ENCODE measurements at places on chromosomes 11 and 22. TPM values are rescaled to one million over a fixed set of nuclear protein-coding genes. Genes with fewer than 3 reads are reported as not detected.

POTEH gene
- 0.12 TPM for polyA plus RNA-seq

DNA sequence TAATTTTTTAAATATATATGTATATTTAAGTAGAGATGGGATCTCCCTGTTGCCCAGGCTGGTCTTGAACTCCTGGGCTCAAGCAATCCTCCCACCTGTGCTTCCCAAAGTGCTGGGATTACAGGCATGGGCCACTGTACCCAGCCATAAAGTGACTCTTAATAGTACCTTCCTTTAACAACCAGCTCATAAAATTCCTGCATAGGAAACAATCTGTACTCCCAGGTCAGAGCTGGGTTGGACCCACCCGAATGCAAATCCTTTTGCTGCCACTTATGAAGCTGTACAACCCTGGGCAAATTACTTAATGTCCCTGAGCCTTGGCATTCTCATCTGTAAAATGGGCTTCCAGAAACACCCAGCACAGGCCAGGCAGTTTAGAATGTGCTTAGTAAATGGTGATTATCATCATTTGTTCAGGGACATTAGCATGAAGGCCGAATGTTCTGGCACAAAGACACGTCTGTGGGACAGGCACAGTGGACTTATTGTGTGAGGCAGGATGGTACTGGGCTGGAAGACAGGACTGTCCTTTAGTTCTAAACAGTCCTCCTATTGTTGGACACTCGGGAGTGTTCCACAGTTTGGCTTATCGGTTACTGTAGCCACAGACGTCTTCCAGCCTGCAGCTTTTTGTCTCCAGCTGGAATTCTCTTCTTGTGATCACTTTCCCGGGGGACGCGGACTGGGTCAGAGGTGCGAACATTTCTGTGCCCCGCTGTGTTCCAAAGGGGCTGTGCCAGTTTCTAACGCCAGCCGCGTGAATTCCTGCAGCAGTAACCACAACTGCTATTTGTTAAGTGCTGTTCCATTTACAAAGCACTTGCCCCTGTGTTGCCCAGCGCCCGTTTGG lies 6.0 kb downstream of the PDXP start:
- no peak for DNase-seq

DNA sequence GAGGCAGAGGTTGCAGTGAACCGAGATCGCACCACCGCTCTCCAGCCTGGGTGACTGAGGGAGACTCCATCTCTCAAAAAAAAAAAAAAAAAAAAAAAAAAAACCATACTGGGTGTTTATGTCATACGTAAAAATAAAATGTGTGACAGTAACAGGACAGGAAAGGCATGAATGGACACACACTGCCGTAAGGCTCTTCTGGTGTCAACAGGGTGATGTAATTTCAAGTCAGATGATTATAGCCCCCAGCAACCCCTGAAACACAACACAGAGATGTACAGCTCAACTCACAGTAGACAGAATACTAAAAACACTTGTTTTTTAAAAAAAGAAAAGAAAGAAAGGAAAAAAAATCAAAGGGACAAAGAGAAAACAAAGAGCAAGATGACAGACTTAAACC lies 22.2 kb downstream of the SBF1 start:
- DNase-seq = no peak

DNA sequence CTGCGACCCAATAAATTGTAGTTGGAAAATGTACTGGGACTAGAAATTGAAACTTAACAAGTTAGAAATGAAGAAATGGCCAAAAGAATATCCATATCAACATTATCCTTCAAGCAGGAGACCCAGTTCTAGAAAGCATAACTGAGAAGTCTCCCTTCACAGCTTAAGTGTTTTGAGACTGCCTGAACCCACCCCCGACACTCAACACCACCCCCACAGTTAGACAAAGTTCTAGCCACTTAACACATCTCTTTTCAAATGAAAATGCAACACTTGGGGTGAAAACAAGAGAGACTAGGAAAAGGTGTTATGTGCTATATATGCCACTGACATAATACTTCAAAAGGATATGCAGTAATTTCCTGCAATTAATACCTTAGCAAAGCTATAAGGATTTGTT lies 184.5 kb downstream of the SOX6 start:
- DNase-seq = no peak

TMEM45B gene
- 0.35 TPM for polyA plus RNA-seq

DNA sequence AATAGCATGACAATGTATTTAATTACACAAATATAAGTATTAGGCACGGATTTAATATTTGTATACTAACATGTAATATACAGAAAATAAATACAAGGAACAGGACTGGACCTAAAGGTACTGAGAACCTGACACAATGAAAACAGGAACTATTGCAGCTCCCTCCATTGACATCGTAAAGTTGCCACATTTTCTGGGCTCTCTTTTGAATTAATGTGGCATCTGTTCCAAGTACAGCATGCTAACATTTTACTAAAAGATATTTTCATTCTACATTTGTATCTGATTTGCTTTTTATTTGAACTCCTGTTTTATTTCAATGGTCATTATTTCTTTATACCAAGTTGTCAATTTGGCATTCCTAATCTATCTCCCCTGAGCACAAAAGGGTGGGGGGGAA lies 15.3 kb downstream of the PHF21A start:
- DNase-seq = no peak

GRCh38 chr11:64146036-64146955 lies 19.6 kb downstream of the MACROD1 start:
- DNase-seq = no peak

IGSF22 gene
- 8.4 TPM for polyA plus RNA-seq

- no peak for DNase-seq
Measured at GRCh38 chr22:24563246-24563645, 7.4 kb downstream of the SNRPD3 start.

LUZP2 gene
- 0.61 TPM for polyA plus RNA-seq

- peak; percentile 73 for DNase-seq
Measured at GRCh38 chr22:37752189-37753087, 55.3 kb upstream of the GCAT start.

- DNase-seq = no peak
Measured at GRCh38 chr22:50726643-50727340, 11.2 kb upstream of the ACR start.

CD6 gene
- polyA plus RNA-seq = 0.86 TPM

GRCh38 chr11:126101930-126102283 lies 39.2 kb upstream of the CDON start:
- DNase-seq = no peak

SULT4A1 gene
- 2.8 TPM for polyA plus RNA-seq

DNA sequence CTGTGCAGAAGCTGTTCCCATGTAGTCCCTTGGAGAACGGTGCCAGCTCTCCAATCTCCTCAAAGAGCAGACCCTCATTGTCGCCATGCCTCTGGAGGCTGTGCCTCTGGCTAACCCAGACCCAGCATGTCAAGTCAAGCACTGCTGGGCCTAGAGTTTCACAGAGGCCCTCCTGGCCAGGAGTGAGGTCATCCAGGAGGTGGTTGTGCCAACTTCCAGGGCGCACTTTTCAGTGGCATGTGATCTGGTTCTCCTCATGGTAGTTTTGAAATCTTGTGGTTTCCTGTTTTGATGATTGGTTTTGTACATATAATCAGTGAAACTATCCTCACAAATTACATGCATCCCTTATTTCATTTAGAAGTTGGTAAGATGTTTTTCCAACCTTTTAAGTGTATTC lies 78.9 kb downstream of the PPFIBP2 start:
- DNase-seq = no peak

CCND1 gene
- polyA plus RNA-seq = 76.6 TPM

GRCh38 chr22:36384766-36385481 lies 2.8 kb downstream of the MYH9 start:
- no peak for DNase-seq

- no peak for DNase-seq
Measured at GRCh38 chr11:95605271-95605940, 184.2 kb downstream of the FAM76B start.

DNA sequence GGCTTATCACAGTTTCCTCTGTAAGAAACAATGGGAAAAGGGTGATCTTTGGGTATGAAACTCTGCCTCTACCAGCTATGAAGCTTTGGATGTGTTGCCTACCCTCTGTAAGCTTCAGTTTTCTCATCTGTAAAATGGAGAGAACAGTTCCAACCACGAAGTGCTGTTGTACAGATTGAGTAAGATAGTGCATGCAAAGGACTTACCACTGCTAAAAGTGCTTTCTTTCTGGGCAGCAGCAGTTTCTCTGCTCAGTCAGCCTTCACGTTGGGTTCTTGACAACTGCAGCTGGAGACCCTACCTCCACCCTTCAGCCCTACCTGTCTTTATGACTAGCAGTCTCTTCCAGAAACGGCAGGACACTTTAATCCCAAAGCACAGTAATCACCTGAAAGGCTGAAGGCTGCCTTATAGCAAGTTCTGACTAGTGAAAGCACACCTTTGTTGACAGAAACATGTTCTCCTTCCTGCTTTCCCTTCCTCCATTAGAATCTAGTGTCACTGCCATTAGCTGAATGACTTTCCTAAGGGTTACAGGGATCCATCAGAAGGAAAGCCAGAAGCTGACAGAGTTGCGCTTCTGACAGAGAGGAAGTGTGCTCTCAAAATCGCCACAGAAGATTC lies 91.4 kb downstream of the RPL27A start:
- DNase-seq = no peak

GRCh38 chr11:78228467-78228866 lies 39.7 kb downstream of the USP35 start:
- peak; percentile 52 for DNase-seq

- no peak for DNase-seq
Measured at GRCh38 chr11:1930462-1930830, 10.9 kb downstream of the TNNT3 start.

DNA sequence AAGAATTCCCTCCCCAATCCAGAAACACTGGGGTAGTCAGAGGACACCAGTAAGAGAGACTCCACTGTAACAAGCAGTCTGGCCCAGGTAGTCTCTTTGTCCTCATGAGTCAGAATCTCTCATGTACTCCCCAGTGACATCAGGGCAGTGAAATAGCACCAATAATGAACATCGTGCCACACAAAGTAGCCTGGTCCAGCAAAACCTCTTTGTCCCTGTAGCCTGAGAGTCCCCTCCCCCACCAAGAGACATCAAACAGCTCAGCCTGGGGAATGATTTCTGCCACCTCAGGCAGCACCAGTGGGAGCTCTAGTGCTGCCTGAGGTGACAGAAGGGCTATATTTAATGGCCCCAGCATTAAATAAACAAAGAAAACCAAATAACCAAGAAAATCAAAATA lies 88.1 kb downstream of the SBF2 start:
- DNase-seq = no peak

TMEM121B gene
- 5.0 TPM for polyA plus RNA-seq

HEPACAM gene
- polyA plus RNA-seq = not detected

DNA sequence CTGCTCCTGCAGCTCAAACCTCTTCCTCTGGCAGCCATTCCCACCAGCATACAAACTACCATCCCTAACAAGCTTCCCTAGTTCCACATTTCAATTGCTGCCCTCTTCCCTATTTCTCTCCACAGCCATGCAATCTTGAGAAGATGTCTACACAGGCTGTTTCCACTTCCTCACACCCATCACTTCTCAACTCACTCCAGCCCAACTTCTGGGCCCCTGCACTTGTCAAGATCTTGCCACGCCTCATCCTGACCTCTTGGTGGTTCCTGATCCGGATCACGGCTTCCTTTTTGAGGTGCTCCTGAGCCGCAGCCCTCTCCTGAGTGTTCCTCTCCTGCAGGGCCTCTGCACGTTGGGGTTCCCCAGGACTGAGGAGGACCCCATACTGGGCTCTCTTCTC lies 22.6 kb downstream of the RPL27A start:
- DNase-seq = no peak

GRCh38 chr22:45638197-45638596 lies 33.4 kb upstream of the ATXN10 start:
- DNase-seq = no peak

NPAS4 gene
- polyA plus RNA-seq = 0.24 TPM

FOLH1 gene
- polyA plus RNA-seq = 1.6 TPM

KLHL35 gene
- 12.4 TPM for polyA plus RNA-seq

ARRB1 gene
- polyA plus RNA-seq = not detected

DERL3 gene
- polyA plus RNA-seq = 1.4 TPM

DEPDC7 gene
- polyA plus RNA-seq = 15.0 TPM

DNA sequence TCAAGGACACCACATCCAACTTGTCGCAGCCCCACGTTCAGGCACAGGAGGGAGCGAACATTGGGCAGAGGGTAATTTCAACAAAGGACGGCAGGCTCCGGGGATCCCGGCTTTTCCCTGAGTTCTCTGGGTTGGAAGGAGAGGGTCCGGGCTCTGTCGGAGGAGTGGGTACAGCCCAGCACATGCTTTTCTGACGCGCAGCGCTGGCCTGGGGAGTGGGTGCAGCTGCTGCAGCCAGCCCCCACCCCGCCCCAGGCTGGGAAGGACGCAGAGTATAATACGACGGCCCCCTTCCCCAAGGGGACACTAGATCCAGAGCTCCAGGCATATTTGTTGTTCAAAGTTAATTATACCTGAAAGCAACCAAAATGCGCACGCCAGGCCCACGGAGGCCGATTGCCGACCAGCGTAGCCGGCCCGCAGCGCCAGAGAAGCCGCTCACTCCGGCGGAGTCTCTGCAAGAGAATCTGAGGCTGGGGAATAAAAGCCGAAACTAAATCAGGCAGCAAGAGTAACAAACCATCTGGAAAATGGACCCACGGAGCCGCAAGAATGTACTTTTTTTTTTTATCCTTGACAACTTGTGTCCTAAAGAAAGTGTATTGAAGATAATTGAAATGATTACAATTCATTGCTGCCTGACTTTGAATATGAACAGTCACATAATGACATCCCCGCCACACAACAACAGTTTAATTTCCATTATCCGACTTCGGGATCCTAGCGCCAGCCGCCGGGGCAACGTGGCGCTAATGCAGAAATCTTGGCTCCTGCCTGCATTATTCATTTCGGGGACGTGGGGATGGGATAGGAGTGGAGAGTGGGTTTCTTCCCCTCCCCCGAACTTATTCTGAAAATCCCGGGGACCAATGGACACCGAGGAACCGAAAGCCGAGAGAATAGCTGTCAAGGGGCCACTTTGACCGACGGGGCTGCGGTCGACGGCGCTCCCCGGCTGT lies 14.0 kb upstream of the PAX6 start:
- no peak for DNase-seq

- DNase-seq = no peak
Measured at GRCh38 chr11:75292943-75293342, 52.4 kb downstream of the TPBGL start.

DNA sequence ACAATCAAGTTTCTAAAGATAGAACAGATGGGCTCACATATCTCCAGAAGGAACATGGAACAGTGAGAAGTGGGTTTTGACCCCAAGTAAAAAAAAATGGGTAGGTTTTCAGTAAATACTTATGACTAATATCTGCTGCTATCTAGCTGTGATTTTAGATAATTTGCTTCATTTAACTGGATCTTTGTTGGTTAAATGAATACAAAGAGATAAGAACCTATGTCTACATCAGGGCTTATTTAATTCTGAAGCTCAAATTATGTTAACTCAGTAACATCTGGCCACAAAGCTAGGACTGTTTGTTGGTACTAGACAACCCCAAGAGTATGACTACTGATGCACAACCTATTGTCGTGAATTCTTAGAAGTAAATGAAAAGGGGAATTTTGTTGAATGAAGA lies 144.4 kb upstream of the SESN3 start:
- DNase-seq = no peak

DNA sequence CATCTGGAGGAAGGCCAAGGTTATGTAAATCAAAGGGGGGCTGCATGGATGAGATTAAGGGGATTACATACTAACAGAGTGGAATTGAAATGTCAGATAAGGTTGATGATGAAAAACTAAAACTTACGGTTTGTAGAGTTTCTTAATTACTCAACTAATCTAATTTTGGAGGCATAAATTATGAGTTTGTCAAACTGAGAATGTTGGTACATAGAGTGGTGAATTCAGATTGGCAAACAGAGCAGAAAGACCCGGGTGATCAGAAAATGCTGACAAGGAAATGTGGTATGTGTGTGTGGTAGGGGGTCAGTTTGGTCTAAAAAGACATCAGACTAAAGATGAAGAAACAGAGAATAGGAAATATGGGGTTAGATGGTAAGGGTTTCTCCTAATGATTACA lies 11.0 kb downstream of the MS4A6E start:
- DNase-seq = no peak

DBX1 gene
- 24.5 TPM for polyA plus RNA-seq

NEFH gene
- polyA plus RNA-seq = 1.7 TPM
